ENCODE measurements at places on chromosomes 12 and 14.

DNA sequence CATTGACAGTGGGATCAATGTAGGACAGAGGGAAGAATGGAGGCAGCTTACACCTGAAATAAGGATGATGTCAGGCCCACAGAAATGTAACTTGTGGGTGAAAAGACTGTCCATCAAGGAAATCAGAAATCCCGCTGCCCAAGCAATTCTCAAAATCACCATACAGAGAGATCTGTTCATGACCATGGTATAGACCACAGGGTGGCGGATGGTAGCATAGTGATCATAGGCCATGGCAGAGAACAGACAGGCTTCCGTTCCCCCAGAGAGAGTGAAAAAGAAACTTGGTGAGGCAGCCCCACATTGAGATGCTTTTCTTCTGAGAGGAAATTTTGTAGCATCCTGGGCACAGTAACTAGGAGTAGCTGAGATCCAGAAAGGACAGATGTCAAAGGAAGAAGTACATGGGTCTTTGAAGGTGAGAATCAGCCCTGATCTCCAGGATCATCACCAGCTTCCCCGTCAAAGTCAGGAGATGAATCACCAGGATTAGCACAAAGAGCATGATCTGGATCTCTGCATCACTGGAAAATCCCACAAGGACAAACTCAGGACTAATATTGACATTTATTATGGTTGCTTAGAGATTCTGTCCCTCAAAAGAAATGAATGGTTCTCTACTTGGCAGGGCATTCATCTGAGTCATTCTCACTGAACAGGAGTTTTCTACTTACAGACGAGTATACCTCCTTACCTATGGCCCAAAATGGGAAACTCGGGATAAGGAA lies 5.5 kb upstream of the ZNF641 start:
- no peak for DNase-seq

DNA sequence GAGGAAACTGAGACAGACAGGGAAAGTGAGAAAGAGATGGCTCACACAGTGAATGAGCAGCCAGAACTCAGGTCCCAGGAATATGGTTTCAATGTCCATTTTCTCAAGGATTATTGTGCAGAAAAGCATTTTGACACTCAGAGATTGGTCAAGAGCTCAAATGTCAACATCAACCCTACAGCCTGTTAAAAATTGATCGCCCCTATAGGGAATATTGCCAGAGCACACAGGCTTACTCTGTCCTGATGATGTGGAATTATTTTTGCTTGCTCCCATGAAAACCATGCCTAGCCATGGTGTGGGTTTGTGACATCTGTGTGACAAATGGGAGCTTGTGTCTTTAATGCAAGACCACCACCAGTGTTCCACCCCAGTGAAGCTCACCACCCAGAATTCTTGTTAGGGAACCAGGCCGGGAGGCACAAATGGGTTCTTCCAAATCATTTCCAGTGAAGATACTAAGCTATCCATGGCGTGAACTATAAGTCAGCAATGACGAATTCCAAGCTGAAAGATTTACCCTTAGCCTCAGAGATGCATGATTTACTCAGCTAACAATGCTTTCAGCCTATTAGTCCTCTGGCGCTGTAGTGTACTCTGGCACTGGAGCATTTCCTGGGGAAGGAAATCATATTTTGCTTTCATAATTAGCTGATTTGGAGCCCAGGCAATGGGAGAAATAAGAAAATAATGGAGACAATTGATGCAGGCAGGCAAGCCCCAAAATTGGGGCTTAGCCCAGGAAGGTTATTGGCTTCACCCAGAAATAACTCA lies 1188.2 kb upstream of the TMEM132C start:
- DNase-seq: no peak

- no peak for DNase-seq
Observed at GRCh38 chr12:31300783-31301182, 25.2 kb downstream of the SINHCAF start.

- no peak for DNase-seq
Observed at GRCh38 chr12:66288121-66288520, 14.2 kb upstream of the HELB start.

DNA sequence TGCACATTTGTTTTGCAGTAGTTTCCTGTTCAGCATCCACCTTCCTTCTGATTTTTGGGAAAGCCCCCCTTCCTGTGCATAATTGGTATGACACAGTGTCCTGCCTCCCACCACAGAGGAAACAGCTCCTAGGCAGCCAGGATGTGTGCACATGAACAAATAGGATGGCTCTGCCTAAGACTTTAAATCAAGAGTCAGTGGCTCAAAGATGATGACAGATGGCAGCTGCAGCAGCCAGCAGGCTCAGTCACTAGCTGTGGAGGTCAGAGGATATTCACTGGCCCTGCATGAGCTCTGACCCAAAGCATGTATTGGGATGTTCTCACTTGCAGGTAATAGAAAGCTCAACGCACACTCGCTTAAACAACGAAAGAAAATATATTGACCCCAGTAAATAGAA lies 90.3 kb downstream of the KCNK10 start:
- DNase-seq: no peak

DNA sequence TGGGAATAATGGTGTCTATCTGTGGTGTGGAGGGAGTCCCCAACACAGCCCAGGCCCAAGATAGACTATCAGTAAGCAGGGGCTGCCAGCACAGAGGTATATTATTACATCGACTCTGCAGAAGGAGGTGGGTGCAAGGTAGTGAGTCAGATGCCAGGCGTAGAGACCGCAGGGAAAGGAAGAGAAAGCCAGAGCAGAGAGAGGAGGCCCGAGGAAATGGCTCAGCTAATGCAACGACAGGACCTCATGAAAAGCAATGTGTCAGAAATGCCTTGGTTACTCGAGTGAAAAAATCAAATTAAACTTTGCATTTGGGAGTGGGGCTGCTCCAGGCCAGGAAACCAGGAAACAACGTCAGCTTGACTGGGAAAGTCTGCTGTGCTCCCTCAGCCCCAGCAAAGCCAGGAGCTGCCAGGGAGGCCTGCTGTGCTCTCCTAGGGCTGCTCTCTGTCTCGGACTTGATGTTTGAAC lies 173.2 kb downstream of the SUDS3 start:
- no peak for DNase-seq

DNA sequence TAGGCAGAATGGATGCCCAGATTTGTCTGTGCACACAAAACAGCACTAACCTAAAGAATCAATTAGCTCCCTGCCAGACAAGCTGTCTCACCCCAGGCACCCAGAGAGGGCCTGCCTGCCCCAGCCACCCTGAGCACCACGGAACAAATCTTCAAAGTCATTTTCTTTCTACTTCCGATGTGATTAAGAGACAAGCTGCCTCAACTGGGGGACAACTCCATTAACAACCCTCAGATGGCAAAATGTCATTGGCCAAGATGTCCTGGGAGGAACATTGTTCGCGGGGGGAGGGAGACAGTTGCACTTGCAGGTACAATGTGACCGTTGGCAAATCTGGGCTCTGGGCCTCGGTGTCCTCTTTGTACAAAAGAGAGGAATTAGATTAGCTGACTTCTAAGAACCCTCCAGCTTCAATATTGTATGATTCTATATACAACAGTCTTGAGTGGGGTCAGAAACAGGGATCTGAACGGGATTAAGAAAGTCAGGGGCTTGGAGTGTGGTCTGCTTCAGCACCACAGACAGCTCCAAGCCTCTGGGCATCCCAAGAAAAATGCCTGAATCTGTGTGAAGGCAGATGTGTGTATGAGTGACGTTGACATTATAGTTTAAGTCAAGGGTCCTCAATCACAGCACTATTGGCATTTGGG lies 42.8 kb upstream of the CMKLR1 start:
- no peak for DNase-seq

DNA sequence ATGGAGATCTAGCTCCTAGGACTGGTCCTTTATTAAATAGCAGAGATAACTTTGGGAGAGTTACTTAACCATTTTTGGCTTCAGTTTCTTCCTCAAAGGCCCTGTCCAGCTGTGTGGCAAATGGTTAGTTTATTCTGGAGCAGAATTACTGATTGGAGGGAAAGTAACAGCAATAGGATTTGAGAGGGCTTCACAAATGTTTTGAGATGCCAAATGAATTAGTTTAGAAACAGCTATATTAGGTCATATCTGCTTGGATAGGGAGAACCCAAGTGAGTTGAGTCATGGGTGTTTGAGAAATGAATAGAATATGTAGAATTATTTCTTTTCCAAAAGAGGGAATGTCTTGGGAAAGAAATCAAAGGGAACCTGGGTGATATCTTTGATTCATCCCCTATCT lies 17.5 kb downstream of the RASSF3 start:
- no peak for DNase-seq

DNA sequence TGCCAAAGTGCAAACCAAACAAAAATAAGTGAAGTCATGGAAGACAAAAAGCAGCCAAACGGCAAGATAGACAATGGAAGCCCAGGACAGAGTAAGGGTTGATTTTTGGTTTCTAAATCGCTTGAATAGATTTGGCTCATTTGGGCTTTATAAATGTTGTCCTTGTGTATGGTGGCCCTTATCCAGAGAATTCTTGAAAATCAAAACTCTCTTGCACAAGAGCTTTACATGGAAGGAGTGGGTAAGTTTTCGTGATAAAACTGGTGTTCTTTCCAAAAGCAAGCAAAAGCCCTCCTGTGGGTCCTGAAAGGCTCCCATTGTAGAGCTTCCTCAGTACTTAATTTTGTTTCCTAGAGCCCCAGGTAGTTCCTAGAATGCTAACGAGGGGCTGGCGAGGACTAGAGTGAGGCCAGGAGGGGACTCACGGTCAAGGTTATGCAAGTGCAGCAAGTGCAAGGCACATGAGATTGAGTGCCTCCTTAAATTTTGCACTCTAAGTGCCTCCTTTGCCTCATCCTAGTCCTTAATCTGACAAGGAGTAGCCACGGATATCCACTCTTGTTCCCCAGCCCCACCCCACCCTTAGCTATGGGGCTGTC lies 4.1 kb downstream of the SIX6 start:
- DNase-seq: no peak

DNA sequence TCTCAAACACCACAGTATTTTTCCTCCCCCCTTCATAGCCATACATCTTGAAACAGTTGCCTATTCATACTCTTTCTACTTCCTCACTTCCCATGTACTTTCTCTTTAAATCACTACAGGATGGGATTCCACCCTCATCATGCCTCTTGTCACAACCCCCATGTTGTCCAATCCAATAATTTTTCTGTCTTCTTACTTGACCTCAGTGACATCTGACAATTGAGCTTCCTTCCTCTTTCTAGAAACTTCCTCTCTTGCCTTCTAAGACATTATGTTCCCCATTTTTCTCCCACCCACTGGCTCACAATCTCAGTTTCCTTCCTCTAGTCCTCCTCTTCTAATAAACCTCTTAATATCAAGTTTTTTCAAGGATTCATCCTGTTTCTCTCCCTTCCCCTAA lies 5.3 kb downstream of the C2CD5 start:
- DNase-seq: no peak

DNA sequence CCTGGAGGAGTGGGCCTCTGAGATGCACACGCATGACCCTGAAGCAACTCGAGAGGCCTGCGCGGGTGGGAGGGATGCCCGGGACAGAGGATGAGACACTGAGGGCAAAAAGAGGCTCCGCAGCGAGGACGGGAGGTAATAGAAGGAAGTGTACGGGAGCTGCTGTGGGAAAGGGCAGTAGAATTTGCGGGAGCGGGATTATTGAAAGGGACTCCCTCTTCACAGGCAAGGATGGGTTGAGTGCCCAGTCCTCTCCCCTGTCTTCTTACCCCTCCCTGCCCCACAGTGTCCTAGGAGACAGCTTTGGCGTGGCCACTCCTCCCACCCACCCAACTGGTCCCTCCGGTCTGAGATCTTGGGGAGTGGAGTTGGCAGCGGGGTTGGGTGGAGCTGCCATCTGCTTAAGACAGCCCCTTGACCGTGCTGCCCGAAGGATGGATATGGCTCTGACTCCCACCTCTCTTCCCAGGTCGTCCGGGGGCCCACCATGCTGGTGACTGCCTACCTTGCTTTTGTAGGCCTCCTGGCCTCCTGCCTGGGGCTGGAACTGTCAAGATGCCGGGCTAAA lies 15.7 kb upstream of the ESPL1 start:
- no peak for DNase-seq

DNA sequence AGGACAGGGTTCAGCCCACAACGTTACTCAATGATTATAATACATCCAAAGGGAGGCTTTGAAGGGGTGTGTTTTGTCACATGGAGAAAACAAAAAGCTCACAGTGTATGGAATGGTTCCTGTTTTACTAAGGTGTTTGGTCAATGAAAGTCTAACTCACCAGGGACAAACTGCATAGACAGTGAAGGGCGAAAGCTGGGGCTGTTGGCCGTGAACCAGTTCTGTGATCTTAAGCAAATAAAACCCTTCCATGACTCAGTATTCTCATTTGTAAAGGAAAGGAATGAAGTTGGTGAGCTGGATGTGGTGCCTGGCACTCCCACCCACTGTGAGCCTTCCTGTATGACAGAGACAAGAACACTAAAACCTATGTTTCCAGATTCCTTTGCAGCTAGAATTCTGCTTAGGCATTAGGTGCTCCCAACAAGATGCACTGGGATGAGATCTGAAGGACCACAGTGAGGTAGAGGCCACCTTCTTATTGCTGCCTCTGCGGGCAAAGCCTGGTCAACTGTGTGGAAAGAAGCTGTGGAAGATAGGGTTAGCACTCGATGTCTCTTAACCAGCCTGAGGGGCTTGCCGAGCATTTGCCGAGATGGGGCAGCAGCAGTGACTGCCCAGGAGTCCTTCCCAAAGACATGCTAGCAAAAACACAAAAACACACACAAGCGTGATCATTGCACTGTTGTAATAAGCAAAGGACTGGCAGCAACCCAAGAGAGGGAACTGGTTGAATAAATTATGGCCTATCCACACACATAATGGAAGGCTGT lies 48.5 kb downstream of the VCPKMT start:
- no peak for DNase-seq

DNA sequence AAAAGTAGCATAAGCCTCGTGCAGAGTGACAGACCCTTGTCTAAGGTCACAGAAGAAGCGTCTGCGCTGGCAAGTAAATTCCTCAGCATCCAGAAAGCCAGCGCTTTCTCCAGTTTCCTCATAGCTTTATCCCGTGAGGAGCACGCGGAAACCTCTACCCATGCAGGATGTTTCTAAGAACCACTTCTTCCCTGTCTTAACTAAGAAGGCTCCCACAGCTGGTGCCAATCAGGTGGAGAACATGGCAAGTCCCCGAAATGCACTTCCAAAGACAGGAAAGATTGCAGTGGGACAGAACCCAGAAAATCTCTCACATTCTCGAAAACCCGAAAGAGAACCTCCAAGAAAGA lies 968 bp upstream of the ARID4A start:
- no peak for DNase-seq

DNA sequence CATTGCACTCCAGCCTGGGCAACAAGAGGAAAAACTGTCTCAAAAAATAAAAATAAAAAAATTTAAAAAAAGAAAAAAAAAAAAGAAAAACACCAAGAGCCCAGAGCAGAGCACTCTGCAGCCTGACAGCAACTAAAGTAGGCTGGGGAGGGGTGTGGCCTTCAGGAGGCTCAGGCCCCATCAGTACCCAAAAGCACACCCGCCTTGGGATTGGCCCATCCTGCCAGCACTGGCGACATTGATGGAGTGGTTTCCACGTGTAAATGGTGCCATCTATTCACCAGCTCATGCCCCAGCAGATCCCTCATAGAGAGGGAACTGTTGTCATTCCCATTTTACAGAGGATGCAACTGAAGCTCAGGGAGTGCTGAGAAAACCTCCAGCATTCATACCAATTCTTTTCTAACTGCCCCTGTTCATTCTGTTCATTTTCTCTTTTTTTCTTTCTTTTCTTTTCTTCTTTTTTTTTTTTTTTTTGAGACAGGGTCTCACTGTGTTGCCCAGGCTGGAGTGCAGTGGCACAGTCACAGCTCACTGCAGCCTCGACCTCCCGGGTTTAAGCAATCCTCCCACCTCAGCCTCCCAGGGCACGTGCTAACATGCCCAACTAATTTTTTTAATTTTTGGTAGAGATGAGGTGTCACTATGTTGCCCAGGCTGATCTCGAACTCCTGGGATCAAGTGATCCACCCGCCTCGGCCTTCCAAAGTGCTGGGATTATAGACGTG lies 89.3 kb downstream of the IRF2BPL start:
- no peak for DNase-seq
